ENCODE measurements at places on chromosomes 11 and 22.

GRCh38 chr11:16843294-16843693 is 104.8 kb downstream of the C11orf58 start:
- no peak for DNase-seq

DNA sequence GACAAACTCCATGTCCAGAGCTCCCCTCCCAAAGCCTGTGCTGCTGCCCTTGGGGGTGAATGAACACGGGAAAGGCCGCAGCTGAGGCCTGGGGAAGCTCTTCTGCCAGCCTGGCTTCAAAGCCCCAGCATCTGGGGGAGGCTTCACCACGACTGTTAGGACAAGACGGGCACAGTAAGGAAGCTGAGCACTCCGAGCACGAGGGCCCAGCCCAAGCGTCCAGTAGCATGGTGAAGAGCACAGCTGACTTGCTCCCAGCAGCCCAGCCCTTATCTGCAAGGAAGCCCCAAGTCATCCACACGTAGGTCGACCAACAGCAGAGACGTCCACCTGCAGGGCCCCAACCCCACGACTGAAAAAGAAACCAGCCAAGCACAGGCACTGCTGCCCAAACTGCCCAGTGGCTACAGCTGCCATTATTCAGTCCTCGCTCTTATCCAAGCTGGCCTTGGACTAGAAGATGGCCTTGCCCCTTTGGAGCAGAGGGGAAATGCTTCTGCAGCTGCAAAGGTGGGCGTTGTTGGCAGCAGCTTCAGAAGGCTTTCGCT is 62.5 kb downstream of the SHANK2 start:
- no peak for DNase-seq

GRCh38 chr11:111974446-111974845 is 37.3 kb downstream of the DIXDC1 start:
- DNase-seq = no peak

GRCh38 chr11:122811721-122812120 is 26.6 kb upstream of the CRTAM start:
- DNase-seq = no peak

GRCh38 chr11:94793822-94794221 is 25.7 kb downstream of the AMOTL1 start:
- no peak for DNase-seq

- peak; percentile 72 for DNase-seq
Observed at GRCh38 chr22:37549704-37550059, 10.6 kb upstream of the CDC42EP1 start.

- no peak for DNase-seq
Observed at GRCh38 chr11:1041471-1041870, 5.0 kb upstream of the MUC6 start.

DNA sequence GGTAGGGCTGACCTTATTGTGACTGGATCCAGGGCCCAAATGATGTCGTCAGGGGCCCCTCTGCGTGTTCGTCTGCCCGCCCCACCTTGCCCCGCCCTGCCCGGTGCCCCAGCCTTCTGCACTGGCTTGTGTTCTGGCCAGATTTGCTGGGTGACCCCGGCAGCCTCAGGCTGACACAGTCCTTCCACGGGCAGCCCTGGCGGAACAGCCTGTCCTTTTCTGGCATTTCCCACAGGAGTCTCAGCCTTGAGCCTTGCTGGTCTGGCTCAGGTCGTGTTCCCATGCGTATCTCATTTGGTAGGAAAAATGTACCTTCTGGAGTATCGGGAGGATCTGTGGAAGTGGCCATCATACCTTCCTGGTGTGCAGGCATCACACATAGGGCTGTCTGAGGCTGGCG is 31.0 kb downstream of the IGHMBP2 start:
- no peak for DNase-seq

DNA sequence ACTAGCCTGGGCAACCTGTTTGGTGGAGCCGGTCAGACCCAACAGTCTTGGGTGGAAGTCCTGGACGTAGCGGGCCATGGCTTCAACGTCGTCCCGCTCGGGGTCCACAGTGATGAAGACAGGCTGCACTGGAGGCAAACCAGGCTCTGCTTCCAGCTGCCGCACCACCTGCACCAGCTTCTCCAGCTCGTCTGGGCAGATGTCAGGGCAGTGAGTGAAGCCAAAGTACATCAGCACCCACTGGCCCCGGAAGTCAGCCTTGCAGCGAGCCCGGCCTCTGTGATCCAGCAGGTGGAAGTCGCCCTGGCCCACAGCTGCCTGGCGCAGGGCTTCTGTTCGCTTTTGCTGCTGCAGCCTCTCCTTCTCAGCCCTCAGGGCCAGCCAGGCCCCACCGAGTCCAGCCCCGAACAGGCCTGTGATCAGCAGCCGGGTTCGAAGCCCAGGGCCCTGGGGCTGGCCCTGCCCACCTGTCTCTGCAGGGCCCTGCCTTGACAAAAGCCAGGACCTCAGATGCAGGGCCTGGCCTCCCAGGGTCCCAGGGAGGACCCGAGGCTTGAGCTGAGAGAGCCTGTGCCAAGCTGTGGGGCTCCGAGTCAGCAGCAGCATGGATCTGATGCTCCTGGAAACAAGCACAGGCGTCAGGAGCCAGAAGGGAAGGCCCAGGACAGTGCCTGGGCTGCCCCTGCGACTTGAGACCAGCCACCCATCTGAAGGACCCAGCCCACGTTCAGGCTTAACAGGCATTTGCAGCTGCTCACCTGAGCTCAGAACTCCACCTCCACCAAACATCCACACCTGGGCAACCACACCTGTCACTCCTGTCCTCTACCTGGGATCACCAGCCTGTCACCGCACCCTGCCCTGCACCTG is 1.4 kb downstream of the SCO2 start:
- DNase-seq = no peak

DNA sequence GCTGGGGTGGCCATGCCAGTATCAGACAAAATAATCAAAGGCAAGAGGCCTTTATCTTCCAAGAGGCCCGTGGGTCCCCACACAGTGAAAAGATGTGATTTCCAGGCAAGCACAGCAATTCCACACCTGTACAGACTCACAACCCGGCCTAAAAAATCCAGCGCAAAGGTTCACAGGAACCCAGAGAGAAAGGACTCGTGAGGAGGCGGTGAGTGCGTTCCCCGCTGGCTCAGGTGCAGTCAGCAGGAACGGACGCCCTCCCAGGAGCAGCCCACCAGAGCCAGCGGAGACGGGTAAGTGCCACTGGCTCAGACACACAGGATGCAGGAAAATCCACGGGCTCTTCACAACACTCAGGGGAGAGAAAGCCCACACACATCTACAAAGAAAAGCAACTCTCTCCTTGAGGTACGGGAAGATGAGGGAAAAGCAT is 4.4 kb downstream of the TOLLIP start:
- no peak for DNase-seq

DNA sequence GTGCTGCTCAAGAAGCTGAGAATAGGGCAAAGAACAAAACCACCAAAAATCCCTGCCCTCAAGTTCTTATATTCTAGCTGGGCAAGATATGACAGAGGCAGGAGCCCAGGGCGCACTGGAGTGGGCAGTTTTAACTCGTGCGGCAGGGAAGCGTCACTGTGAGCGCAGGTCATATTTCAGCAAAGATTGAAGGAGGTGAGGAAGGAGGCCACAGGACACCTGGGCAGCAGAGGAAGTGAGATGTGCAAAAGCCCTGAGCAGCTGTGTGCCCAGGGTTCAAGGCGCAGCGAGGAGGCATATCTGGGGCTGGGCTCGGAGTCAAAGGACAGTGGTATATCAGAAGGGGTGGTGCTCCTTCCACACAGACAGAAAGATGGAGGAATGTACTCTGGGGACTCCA is 13.5 kb downstream of the KCNC1 start:
- DNase-seq = no peak

GRCh38 chr22:22888571-22889353 is 1.1 kb downstream of the IGLL5 start:
- DNase-seq = no peak

- DNase-seq = peak; percentile 64
Observed at GRCh38 chr11:75492181-75492820, 33.4 kb downstream of the GDPD5 start.

- no peak for DNase-seq
Observed at GRCh38 chr22:19463491-19464469, 15.2 kb downstream of the UFD1 start.

DNA sequence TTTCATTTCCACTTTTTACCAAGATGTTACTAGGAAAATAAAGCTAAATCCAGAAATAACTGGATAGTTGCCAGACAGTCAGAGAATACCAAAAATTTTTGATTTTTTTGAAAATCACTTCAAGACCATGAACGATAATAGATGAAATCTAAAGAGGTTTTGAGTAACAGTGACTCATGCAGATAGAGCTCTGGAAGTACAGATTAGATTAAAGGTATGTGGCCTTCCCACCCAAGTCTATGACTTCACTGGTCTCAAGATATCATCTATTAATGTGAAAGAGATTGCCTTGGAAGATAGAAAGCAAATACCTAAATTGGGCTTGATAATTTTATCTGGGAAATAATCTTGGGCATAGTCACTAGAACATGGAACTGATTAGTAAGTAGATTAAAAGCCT is 415.9 kb downstream of the METTL15 start:
- DNase-seq = no peak

DNA sequence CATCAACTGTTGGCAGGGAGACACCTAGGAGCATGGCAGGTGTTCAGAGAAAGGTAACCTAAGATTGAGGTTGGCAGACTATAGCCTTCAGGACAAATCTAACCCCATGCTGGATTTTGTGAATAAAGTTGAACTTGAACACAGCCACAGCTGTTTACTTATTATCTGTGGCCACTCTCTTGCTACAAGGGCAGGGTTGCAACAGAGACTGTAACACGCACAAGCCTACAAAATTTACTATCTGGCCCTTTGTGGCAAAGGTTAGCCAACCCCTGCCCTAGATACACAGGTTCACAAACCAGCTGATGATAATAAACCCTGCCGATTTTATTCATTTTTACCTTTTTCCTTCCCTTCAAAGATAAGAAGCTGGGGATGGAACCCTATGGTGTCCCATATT is 2.5 kb downstream of the THYN1 start:
- no peak for DNase-seq

DNA sequence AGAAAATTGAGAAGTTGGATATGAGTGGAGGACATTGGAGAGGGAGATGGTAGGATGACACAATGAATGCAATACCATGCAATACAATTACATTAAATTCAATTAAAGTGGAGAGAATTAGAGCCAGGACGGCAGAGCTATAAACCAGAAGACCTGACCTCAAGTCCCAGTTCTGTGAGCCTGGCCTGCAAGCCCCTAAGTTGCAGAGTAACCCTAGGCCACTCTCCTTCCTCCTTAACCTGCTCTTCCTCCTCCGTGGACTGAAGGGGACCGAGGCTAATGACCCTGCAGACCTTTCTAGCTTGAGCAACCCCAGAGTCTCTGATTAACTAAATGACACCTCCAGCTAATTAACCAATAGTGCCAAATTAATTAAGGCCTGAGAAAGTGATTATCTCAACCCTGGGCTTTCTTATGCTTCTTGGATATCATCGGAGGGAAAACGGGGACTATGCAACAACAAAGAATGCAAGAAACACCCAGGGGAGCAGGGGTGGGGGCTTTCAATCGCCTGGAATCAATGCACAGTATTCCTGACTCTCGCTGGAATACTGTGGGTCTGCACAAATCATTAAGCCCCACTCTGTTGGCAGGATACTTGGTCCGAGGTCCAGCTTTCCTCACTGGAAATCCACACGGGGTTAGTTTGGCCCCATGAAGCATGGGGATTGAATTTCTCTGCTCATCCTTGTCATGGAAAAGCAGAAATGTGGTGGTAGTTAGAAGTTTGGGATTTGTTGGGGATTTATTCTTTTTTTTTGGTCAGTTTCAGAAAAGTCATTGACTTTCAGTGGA is 548.3 kb downstream of the MN1 start:
- DNase-seq = no peak

GRCh38 chr11:32444186-32444585 is 8.8 kb upstream of the WT1 start:
- no peak for DNase-seq

GRCh38 chr11:60951904-60952741 is at the start of gene SLC15A3:
Gene SLC15A3 (minus strand): TSS chr11:60952176. CDS start chr11:60951551, 625 bp downstream.
- DNase-seq = no peak

DNA sequence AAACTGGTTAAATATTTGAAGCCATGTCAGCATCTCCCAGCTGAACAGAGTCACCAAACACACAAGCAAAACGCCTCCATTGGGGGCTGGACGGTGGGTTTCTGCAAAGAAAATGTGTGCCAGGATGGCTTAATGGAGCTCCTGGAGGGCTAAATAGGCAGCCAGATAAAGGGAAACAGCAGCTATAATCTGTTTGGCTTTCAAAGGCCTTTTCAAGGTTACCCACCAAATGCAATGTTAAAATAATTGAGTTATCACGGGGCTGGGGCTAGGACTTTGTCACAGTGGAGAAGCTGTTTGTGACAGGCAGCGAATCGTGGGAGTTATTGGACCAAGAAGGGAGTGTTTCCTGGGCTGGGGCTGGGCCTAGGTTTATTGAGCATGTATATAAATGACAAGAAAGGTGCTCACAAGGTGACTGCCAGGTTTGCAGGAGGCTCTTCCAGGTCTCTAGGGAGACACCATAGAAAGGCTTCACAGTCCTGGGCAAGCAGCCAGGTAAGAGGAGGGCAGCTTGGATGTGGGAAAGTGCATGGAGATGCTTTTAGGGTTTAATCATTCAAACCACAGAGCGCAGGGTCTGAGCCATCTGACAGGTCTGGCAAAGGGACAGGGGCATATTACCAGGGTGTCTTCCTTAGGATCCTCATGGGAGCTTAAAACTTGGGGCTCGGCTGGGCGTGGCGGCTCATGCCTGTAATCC is 28.3 kb downstream of the GRIK4 start:
- DNase-seq = no peak

- no peak for DNase-seq
Observed at GRCh38 chr11:116963813-116964212, 126.4 kb upstream of the APOA1 start.

DNA sequence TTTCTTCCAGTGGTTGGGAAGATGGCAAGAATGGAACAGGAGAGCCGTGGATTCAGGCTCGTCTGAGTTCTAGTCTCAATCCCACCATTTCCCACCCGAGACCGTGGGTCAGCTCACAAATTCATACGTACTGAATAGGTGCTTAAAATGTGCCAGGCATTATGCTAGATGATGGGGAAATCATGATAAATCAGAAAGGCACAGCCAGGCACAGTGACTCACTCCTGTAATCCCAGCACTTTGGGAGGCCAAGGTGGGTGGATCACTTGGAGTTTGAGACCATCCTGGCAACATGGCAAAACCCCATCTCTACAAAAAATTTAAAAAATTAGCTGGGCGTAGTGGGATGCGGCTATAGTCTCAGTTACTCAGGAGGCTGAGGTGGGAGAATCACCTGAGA is 7.1 kb downstream of the TRIOBP start:
- no peak for DNase-seq

DNA sequence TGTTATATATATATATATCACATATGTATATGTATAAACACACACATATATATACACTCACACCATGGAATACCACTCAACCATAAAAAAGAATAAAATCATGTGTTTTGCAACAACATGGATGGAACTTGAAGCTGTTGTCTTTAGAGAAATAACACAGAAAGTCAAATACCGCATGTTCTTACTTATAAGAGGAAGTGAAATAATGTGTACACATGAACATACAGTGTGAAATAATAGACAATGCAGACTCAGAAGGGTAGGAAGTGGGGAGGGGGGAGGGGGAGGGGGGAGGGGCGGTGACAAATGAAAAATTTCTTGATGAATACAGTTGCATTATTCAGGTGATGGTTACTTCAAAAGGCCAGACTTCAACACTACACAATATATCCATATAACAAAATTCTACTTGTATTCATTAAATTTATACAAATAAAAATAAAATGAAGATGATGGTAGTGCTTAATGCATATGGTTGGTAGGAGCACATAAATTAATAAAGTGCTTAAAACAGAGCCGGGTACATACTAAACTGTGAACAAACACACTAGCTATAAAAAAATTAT is 5.8 kb upstream of the OR5B2 start:
- DNase-seq = no peak

GRCh38 chr11:66334605-66335442 is 1.4 kb downstream of the RIN1 start:
- DNase-seq = no peak

- DNase-seq = peak; percentile 29
Observed at GRCh38 chr22:31223786-31224191, 11.7 kb downstream of the LIMK2 start.
